Epithelial cell of proximal tubule (primary cell): ENCODE measurements at places on chromosomes 11 and 22. TPM values are rescaled to one million over a fixed set of nuclear protein-coding genes. Genes with fewer than 3 reads are reported as not detected.

Gene ELFN2
- total RNA-seq, result 4.6 and 11.7 TPM in 2 replicates

Gene OR10G8
- total RNA-seq, result not detected in 2 replicates

GRCh38 chr11:33476945-33477606, 219.9 kb downstream of the HIPK3 start:
- DNase-seq, result no peak

- no peak for DNase-seq
Measured at GRCh38 chr11:67301313-67301921, 1.9 kb upstream of the SSH3 start.

DNA sequence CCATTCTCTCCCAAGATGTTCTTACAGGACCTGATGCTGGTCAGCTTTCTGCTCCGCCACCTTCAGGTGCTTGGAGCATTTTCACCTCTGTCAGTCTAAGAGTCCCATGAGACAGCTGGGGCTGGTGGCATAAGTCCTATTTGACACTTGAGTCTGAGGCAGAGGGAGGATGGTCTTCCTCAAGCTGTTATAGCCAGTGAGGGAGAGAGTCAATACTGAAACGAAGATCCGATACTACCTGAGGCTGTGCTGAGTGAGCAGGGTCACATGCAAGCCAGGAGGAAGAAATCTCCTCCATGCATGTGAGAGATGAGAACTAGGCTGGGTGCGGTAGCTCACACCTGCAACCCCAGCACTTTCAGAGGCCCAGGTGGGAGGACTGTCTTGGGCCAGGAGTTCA, 5.6 kb downstream of the ZFPL1 start:
- no peak for DNase-seq

- no peak for DNase-seq
Measured at GRCh38 chr22:35324762-35325161, 25.1 kb downstream of the TOM1 start.

DNA sequence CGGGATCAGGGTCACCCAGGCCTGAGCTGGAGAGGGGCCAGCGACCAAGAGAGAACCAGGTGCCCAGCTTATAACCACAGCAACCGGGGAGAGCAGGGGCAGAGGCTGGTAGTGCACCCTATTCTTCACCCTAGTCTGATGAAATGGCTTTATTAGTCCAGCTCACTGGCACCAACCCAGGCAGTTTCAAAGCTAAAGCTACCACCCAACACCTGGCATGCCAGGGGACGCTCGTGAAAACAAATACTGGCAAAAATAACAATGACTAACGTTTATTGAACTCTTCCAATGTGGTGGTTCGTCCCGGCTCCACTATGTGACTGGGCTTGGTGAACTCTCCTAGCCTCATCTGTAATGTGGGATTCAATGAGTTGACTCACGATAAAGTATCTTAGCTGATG, 30.6 kb downstream of the SCGB1A1 start:
- no peak for DNase-seq

DNA sequence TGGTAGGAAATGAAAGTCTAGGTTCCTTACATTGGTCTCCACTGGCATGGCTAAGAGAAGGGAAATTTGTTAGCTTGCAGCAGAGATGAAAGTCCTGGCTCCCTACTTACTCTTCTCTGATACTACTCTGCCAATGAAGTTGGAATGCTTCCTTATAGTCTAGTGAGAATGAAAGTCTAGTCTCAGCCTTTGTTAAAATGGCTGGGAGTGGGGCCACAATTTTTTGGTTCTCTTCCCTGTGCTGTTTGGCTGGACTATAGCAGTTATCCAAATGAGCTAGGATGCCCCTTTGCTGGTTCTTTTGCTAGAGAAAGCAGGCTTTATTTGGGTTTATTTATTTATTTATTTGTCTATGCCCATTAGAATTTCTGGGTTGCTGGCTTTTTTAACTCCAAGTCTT, 414.3 kb downstream of the AASDHPPT start:
- DNase-seq, result no peak

Gene VWCE
- 0.65 and 3.5 TPM in 2 replicates for total RNA-seq

DNA sequence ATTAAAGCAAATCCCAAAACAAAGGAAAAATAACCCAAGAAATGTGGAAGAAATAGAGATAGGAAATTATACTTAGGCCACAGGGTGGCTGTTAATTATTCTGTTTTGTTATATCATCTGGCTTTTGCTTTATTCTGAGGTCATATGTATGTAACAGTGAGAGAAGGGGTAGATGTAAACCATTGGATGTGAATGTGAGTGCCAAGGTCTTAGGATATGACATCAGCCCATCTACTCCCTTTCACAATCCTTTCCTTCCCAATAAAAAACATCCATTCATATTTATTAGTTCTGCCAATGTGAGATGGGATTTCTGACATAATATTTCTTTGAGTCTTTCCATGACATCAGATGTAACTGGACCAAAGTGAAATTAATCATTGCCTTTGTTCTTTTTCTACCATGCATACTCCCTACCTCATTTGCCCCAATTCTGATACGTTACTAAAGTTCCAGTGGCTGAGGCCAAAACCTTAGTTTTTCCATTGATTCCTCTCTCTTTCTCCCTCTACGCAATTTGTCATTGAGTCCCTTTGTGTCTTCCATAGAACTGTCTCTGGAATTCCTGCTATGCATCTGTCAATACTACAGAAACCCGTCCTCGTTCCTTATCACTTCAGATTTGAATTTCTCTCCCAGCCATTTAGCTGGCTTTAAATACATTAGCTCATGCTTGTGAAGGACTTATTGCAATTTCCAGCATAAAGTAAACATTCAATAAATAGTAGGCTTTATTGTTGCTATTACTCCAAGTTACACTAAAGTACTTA, 170.3 kb downstream of the ARHGAP42 start:
- no peak for DNase-seq

GRCh38 chr11:11640996-11641395, 19.2 kb upstream of the GALNT18 start:
- DNase-seq, result no peak
